ENCODE measurements at places on chromosomes 3 and 15.

GRCh38 chr3:69081583-69082262 lies 1.6 kb upstream of the UBA3 start:
- no peak for DNase-seq

- DNase-seq = no peak
These were observed 963.5 kb downstream of the NTRK3 start for GRCh38 chr15:87293031-87293430.

GRCh38 chr3:70606018-70606417 lies 293.6 kb upstream of the MDFIC2 start:
- no peak for DNase-seq

DNA sequence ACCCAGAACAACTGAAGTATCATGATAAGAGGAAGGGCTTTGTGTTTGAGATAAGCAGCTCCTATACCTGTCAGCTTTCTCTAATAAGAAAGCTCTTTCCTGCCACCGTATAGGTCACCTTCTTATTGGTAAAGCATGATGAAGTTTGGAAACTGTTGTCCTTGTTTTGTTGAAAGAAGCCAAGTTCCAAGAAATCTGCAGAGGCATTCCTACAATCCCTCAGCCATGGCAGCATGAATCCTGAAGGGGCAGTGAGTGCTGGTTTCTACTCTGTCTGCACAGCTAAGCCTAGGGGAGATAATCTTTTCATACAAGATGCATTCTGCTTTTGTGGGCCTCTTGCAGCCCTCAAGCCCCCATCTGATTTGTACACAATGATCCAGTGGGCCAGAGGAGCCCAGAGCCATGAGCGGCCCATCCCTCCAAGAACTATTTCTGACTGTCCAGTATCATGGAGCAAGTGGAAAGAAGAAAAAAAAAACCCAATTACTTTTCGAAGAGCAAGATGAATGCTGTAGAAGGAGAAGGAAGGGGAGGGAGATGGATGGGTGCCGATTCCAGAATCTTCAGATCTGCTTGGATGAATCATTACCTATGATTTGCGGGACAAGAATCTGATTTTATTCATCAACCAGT lies 1.9 kb upstream of the THBS1 start:
- DNase-seq = no peak

Data from neural crest cell (in vitro differentiated cells).